Activated T-cell treated with anti-CD3 and anti-CD28 coated beads for 1 hour (primary cell): ENCODE measurements at places on chromosomes 13 and 19.

DNA sequence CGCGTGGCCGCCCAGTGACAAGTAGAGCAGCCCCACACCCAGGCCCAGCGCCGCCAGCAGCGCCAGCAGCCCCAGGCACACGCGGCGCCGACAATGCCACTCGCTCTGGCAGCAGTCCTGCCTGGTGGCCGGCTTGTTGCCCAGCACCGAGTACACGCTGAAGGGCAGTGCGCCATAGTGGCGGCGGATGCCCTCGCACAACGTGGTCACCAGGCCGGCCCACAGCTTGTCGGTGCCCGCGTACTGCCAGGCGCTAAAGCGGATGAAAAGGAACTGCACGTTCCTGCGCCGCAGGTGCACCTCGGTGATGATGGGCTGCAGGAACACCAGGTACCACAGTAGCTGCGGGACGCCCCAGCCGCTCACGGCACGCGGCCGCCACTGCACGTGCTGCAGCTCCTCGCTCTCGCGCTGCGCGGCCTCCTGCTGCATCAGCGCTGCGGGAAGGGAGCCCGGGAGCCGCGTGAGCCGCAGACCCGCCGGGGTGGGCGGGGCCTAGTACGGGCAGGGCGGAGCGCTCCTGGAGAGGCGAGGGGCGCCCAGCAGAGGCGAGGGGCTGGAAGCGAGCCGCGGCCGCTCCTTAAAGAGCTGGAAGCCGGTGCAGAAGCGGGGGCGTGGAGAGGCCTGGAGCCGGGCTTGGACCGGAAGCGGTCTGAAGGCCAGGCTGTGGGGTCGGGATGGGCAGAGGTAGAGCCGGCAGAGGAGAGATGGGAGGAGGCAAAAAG lies 7.3 kb downstream of the NKPD1 start:
- DNase-seq: no peak

- DNase-seq: no peak
These were observed 1.8 kb upstream of the MYBPC2 start for GRCh38 chr19:50430888-50431342.

DNA sequence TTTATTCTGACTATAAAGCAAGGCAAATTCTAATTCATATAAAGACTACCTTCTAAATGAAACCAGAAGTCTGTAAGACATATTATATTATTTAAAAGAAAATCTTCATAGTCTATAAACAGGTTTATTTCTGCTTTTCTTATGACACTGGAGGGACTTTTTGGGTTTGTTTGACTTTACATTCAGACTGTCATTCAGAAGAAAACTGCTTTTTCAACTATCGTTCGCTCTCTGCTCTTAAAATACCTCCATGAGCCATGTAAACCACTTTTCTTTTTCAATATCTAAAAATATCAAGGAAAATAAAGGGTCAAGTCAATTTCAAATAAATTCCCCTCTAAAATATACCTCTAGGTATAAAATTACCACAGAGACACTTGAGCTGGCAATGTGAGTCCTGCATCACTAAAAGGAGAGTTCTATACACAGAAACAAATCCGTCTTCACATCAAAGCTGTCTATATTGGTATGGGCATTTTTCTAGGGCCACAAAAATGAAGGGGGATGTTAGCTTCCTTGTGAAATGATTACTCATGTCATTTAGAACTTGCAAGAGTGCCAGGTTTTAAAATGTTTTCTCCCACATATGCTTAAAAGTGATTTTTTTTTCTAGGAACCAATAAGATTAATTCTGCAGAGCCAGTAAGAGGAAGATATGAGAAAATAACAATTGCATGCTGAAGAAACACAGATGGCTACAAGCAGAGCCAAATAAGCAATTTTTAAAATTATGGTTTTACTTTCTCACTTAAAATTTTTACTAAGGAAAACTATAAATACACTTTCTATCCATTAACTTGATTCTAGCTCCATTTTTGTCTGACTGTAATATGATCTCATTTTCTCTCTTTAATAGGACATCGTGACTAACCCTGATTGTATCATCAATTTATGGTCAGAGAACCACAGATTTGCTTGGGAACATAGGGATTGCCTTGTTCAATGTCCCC lies 181.8 kb downstream of the TBC1D4 start:
- no peak for DNase-seq

DNA sequence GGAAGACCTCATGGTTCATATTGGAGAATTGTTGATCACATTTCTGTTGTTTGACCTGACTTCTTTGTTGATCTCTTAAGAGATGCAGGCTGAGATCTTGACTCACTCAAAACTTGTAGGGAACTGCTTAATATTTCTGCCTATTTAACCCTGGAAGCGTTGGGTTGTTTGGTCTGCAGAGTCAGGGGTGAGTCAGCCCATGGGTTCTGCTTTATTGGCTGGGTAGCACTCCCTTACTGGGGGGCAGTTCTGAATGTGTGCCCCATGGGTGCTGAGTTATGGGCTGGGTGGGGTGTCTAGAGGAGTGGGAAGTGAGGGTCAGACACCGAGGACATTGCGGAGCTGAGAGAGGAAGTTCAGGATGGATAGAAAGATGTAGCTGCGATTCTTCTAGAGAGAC lies 87.9 kb downstream of the LRCH1 start:
- no peak for DNase-seq

GRCh38 chr19:43624933-43625332 lies 5.5 kb upstream of the ZNF428 start:
- peak; percentile 80 for DNase-seq

GRCh38 chr13:59743195-59743594 lies 420.5 kb downstream of the DIAPH3 start:
- no peak for DNase-seq

DNA sequence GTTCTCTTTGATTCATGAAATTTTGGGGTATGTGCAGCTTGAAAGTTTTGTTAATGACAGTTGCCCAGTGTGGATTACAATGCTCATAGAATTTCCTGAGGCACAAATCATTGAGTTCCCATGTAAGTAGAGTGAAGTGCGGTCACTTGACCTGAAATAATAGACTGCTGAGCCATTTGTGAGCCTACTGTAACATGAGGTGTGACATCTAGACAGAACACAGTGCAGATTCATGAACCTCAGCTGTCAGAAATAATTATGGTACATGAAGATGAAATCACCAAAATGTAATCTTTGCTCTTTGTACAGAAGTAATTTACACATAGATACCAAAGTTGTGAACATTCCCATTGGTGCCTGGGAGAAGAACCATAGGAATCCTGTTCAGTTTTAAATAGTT lies 84.6 kb downstream of the DHRS12 start:
- DNase-seq: no peak

GRCh38 chr13:74839656-74840055 lies 642.3 kb downstream of the TBC1D4 start:
- no peak for DNase-seq

DNA sequence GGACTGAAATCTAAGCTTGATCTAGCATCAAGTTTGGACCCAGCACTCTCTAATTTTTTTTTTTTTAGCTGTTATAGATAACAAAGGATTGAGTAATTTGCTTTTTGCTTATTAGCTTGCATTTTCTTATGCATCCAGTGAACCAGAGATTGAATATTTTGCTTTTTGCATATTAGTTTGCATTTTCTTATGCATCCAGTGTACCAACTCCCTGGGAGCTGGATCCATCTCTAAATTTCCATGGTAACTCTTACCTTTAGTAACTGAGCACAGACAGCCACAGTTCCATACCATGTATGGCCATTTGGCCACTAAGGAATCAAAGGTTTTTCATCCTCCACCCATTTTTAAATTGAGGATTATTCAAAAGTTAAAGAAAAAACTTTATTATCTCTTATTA lies 8.7 kb upstream of the ZNF548 start:
- DNase-seq: no peak

- no peak for DNase-seq
These were observed 33.2 kb upstream of the KATNAL1 start for GRCh38 chr13:30340331-30341250.

DNA sequence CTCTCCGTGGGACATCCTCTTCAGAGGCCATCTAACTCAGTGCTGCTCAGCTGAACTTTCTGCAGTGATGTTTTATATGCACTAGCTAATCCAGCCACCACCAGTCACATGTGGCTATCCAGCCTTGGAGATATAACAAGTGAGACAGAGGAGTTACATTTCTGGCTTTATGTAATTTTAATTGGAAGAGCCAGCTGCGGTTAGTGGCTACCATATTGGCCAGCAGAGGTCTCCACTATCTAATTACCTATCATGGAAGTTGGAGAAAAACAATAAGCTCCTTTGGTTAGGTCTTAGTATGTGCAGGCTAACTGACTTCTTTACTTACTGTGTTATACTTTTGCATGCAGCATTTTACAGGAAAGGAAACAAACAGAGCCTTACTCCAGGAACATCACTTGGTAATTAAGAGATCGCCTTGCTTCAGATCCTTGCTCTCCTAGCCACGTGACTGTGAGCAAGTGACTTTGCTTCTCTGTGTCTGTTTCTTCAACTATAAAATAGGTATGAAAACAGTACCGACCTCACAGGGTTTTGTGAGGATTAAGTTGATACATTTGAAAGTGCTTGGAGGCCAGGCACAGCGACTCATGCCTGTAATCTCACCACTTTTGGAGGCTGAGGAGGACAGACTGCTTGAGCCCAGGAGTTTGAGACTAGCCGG lies 1.6 kb upstream of the KLK10 start:
- no peak for DNase-seq

GRCh38 chr13:112062571-112063570 lies 4.1 kb upstream of the SOX1 start:
- DNase-seq: no peak

- no peak for DNase-seq
These were observed 1893.0 kb upstream of the PCDH20 start for GRCh38 chr13:63308549-63309165.

GRCh38 chr13:94416454-94417080 lies 62.9 kb downstream of the DCT start:
- DNase-seq: no peak

DNA sequence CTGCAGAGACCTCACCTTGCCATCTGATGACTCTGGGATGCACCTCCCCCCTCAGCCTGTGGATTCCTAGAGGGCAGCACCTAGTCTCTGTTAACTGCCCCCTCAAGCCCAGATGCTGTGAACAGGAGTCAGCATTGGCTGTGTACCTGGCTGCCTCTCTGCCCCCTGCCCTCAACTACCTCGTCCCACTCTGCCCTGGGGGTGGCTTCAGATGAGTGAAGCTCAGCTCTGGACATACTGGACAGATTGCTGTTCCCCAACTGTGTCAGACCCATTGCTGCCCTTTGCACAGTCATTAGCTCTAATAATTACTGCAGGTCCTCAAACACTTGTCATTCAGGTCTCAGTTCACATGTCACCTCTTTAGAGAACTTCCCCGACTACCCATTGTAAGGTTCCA lies 182.1 kb upstream of the TSHZ3 start:
- DNase-seq: no peak

DNA sequence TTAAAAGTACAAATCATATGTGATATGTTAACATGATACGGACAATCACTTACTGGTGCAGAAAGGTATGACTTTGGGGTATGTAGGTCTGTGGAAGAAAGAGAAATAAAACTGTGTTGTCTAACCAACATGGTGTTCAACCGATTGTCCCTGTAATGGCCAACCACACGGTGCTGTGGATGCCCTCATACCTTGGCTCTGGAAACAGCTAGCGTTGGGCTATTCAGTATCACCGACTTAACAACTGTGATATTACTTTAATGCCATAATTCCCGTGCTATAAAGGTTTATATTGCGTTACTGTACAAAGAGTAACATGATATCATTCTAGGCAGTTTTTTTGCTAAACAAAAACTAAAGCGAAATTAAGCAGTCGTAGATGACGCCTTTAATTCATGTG lies 448.3 kb downstream of the EFNB2 start:
- no peak for DNase-seq

- peak; percentile 85 for DNase-seq
These were observed 13.6 kb downstream of the LTBP4 start for GRCh38 chr19:40614622-40615411.

GRCh38 chr13:50914848-50915247 lies 5.3 kb downstream of the RNASEH2B start:
- DNase-seq: no peak

GRCh38 chr19:2221918-2222317 lies 14.2 kb downstream of the PLEKHJ1 start:
- no peak for DNase-seq

DNA sequence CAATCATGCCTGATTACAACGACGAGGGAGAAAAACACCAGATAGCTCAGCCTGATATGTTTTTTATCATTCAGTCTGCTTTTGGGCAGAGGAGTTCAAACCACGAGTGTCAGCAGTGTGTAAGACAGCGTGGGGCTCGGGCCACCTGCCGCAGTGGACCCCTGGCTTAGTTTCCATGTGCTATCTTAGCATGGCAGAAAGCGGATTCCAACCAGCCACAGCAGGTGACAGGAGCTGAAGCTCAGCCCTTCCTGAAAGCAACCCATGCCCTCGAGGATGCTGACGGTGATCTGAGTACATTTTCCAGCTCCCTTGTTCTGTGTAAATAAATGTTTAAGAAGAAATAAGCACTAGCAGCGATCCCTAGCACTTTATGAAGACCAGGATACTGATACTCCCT lies 32.2 kb upstream of the MBNL2 start:
- DNase-seq: no peak

DNA sequence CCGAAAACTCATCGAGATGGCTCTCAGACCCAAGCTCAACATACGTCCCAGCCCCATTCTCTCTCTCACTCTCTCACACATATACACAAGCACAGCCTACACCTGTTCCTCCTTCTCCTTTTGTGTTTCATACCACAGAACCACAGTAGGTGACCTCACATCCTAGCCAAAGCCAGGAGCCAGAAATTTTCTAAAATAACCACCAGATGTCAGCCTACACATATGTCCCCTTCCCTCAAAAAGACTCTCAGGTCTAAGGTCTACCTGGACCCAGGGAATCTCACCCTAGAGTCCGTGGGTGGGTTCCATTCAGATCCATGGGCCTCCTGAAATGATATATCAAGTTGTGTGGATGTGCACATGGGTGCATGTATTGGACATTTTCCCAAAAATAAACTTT lies 104.2 kb upstream of the IPO5 start:
- no peak for DNase-seq

GRCh38 chr19:34255546-34255945 lies 1.2 kb downstream of the GARRE1 start:
- DNase-seq: no peak

DNA sequence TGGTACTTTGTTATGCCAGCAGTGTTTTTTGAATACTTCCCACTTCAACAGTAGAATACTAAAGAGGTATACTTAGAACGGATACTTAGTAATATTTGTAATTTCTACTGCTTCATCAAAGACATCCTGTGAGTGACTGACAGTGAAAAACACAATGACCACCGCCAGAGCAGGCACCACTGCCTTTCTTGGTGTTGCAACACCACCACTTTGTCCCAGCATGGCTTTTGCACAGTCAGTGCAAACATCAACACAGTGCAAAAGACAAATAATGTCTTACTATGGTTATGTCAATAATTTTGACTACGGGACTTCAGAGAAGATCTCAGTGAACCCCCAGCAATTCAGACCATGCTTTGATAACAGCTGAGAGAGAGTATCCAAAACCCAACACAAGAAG lies 220.5 kb downstream of the RBM26 start:
- DNase-seq: no peak

- DNase-seq: no peak
These were observed 2.9 kb downstream of the NWD1 start for GRCh38 chr19:16722591-16722990.

DNA sequence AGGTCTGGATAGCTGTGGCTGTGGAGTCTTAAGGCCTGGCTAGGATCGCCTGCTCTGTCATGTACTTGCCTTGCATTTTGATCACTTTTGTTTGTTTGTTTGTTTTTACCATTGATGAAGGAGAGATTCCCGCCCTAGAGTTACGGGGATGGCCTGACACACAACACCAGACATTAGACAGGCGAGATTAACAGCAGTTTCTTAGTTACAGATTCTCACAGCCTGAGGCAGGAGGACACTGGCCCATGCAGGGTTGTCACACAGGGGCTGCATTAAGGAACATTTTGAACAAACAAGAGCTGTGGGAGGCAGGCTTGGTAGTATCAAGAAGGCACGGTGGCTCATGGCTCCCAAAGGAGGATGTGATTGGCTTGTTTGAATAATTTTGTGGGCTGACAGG lies 291.8 kb downstream of the HS6ST3 start:
- DNase-seq: no peak
